Ovary (tissue), 10 donors: ENCODE measurements at places on chromosomes 11 and 22. TPM values are rescaled to one million over a fixed set of nuclear protein-coding genes. Genes with fewer than 3 reads are reported as not detected.

GRCh38 chr22:48941903-48942575 is 885.6 kb downstream of the BRD1 start:
- no peak overlapping the region for H3K27ac ChIP-seq
- H3K4me1 ChIP-seq = no peaks in the 10 kb centered on the region
- no peak overlapping the region for H3K4me3 ChIP-seq
- no peak for DNase-seq
- H3K36me3 ChIP-seq = no peaks in the 10 kb centered on the region

The CAVIN3 gene
- total RNA-seq = 45.7 TPM

GRCh38 chr11:30818721-30819120 is 232.6 kb upstream of the MPPED2 start:
- H3K4me3 ChIP-seq = no peak overlapping the region
- peaks cover 5% of the 10 kb centered on the region for H3K4me1 ChIP-seq
- H3K36me3 ChIP-seq = no peaks in the 10 kb centered on the region
- H3K27me3 ChIP-seq = no peaks in the 10 kb centered on the region
- no peak for DNase-seq
- no peak overlapping the region for H3K27ac ChIP-seq

The SBF1 gene
- total RNA-seq = 25.6 TPM

The CRACR2B gene
- total RNA-seq = 3.9 TPM

The MRPL23 gene
- 86.7 TPM for total RNA-seq

The APOBEC3H gene
- total RNA-seq = 0.23 TPM

DNA sequence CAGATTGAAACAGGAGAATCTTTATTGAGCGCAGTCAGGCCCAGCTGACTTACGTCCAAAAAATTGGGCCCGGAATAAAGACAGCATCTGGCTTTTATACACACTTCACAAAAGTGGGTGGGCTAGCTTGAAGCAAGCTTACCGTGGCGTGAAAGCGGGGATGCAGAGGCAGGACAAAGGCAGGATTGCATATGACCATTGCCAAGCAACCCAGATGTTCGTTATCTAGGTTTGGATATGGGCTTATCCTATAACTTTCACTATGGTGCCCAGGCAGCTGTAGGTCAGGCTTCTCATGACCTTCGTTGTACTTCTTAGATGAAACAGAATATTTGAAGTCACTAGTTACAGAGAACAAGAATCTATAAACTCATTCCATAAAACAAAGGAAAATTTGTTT is 1575.6 kb upstream of the RAG2 start:
- no peak overlapping the region for H3K4me3 ChIP-seq
- no peaks in the 10 kb centered on the region for H3K27me3 ChIP-seq
- no peak for DNase-seq
- peaks cover 3% of the 10 kb centered on the region for H3K4me1 ChIP-seq
- H3K27ac ChIP-seq = no peak overlapping the region

The OR2AT4 gene
- total RNA-seq = not detected

DNA sequence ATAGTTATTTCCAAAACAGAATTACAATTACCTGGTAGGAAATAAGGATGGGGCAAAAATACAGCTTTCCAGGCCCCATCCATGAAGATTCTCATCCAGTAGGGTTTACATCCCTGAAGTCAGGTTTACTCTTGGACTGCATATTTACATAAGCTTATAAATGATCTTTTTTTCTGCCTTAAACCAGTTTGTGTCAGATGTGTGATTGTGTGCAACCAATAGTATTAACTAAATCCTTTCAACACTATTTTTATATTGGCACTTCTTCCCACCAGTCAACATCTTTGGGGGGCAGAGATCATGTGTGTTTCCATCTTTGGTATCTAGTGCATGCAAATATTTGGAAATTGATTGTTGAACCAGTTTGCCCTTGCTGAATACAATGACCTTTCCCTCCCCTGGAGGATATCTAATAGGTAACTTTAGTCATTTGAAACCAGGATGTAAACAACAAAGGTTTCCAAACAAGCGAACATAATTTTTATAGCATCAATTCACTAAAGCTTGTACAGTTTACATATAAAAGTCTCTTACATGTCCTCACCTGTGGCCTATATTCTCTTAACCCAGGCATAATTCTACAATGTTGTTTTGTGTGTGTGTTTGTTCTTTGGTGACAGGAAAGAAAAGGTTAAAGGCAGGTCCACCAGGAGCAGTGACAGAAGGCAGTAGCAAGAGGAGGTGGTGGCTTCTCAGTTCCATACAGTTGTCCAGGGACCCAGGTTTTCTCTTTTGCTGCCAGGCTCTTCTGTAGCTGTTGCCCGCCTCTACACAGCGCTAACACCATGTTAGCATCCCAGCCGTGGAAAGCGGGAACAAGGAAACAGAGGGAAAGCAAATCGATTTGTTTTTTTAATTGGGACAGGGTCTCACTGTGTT is 1.7 kb upstream of the ME3 start:
- H3K27me3 ChIP-seq = no peaks in the 10 kb centered on the region
- H3K4me3 ChIP-seq = no peak overlapping the region
- H3K27ac ChIP-seq = no peak overlapping the region
- H3K4me1 ChIP-seq = peaks cover 7% of the 10 kb centered on the region

DNA sequence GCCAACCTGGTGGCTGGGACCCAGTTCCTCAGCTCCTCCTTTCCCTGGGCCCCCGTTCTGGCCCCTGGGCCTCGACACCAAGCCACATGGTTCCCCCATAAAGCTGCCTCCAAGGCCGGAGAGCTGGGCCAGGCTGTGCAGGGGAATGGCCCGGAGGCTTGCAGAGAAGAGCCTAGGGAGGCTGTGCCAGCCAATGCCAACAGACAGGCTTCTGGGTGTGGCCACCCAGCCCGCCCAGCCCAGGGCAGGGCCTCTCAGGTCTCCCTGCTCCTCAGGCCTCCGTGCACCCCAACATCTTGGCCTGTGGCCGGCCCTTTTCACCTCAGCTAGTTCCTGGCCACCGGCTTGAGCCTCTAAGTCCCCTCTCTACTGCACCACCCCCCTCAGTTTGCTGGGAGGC is 17.4 kb upstream of the FLRT1 start:
- no peak overlapping the region for H3K27ac ChIP-seq
- H3K27me3 ChIP-seq = no peaks in the 10 kb centered on the region
- no peak overlapping the region for H3K4me3 ChIP-seq

The KRTAP5-2 gene
- not detected for total RNA-seq

The TRIM48 gene
- total RNA-seq = not detected

The MYBPC3 gene
- total RNA-seq = not detected

DNA sequence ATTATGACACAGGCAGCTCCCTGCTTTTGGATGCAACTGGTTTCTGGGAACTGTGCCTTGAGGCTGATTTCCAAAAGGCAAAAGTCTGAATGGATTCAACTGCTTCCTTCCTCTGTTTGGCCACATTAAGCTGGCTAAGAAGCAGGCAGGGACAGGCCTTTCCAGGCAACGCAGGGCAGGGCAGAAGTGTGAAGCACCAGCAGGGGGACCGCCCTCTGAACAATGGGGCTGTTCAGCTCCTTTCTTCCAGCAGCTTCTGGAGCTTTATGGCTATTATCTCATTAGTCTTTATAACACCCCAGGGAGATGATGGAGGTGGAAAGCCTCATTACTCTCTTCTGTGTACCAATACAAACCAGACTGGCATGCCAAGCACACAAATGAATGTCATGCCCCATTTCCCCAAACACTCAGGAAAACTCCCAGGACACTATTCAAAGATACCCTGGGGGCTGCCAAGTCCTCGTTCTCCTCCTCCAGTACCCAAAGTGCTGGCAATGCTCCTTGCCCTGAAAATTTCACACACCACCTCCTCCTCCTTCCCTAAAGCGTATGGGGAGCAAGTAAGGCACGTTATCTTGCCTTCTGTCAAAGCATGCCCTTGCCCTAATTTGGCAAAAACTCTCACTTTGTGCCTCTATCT is 21.3 kb downstream of the MORC2 start:
- H3K4me3 ChIP-seq = no peak overlapping the region
- DNase-seq = no peak
- no peak overlapping the region for H3K27ac ChIP-seq
- no peaks in the 10 kb centered on the region for H3K27me3 ChIP-seq
- no peaks in the 10 kb centered on the region for H3K4me1 ChIP-seq

GRCh38 chr11:37320921-37321320 is 722.9 kb upstream of the RAG2 start:
- H3K36me3 ChIP-seq = no peaks in the 10 kb centered on the region
- DNase-seq = no peak
- H3K27ac ChIP-seq = no peak overlapping the region
- no peaks in the 10 kb centered on the region for H3K4me1 ChIP-seq
- H3K4me3 ChIP-seq = no peak overlapping the region

DNA sequence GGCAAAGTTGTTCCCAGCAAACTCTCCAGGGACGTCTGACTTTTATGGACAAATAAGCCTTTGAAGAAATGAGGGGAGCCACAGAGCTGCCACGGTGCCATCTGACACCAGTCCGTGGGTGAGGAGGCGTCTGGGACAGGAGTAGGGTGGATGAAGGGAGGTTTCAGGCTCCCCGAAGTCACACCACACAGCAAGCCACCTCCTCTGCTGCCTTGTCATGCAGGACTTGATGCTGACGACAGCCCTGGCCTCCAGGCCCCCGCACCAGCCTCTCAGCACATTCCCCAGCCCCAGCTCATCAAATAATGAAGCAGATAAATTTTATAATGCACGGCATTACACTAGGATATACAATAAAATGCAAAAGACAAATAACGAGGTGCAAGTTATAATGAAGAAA is 156.5 kb downstream of the CEP164 start:
- no peak overlapping the region for H3K4me3 ChIP-seq
- H3K27ac ChIP-seq = no peak overlapping the region
- H3K36me3 ChIP-seq = no peaks in the 10 kb centered on the region
- no peaks in the 10 kb centered on the region for H3K4me1 ChIP-seq

DNA sequence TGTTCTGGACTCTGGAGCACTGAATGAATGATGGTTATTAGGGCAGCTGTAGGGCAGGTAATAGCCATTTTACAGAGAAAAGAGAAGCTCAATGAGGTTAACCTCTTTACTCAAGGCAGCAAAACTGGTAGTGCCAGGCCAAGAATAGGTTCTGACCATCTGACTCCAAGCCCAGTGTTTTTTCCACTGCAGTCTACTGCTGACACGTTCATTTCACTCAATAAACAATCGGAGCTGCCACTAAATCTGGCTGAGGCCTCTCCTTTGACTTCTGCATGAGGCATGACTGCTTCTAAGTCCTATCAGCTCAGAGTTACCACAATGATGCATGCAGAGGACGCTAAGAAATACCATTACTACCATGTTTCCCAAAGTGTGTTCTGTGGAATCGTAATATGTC is 117.6 kb downstream of the ARL14EP start:
- H3K36me3 ChIP-seq = no peaks in the 10 kb centered on the region
- DNase-seq = no peak
- H3K27ac ChIP-seq = no peak overlapping the region
- no peaks in the 10 kb centered on the region for H3K4me1 ChIP-seq

- H3K27ac ChIP-seq = no peak overlapping the region
- no peaks in the 10 kb centered on the region for H3K36me3 ChIP-seq
- no peaks in the 10 kb centered on the region for H3K27me3 ChIP-seq
Measured at GRCh38 chr11:118899706-118900360, 16.1 kb downstream of the CXCR5 start.

The TMA7B gene
- not detected for total RNA-seq

GRCh38 chr22:45248832-45249561 is 8.3 kb upstream of the KIAA0930 start:
- H3K4me1 ChIP-seq = no peaks in the 10 kb centered on the region
- H3K36me3 ChIP-seq = no peaks in the 10 kb centered on the region
- DNase-seq = no peak
- H3K4me3 ChIP-seq = no peak overlapping the region

- H3K4me3 ChIP-seq = no peak overlapping the region
- no peak for DNase-seq
- peaks cover 9% of the 10 kb centered on the region for H3K4me1 ChIP-seq
- H3K27me3 ChIP-seq = no peaks in the 10 kb centered on the region
Measured at GRCh38 chr22:30295576-30295975, 6.3 kb upstream of the CASTOR1 start.
